Activated CD4-positive, alpha-beta T cell treated with anti-CD3 and anti-CD28 coated beads, Interleukin-2, Interleukin-6, amounts not matched to agents 100 ng/mL and 50 ng/mL, durations not matched to agents 16 hours and 8 hours (primary cell): ENCODE measurements at places on chromosomes 6 and 20.

GRCh38 chr20:64188682-64189529, 24.7 kb downstream of the MYT1 start:
- DNase-seq: no peak

GRCh38 chr6:148146717-148147462, 195.7 kb upstream of the SASH1 start:
- DNase-seq: peak; percentile 58

DNA sequence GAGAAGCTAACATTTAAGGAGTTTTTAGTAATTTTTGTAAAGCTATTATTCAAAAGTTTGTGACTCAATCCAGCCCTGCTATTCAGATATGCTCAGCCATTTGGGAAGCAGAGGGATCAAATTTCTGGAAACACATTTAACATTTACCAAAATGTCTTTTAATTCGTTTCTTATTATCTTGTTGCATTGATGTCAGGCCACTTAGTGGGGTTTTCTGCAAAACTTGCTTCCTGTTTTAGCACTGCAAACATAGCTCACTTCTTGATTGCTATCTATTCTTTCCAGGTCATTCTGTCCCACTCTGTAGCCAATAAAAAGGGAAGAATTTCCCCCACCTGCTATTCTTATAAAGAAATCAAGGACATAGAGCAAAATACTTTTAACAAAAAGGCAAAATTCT, 176.9 kb upstream of the SUPT3H start:
- no peak for DNase-seq

- DNase-seq: no peak
These were observed 2.8 kb downstream of the SIRPA start for GRCh38 chr20:1897965-1898464.

DNA sequence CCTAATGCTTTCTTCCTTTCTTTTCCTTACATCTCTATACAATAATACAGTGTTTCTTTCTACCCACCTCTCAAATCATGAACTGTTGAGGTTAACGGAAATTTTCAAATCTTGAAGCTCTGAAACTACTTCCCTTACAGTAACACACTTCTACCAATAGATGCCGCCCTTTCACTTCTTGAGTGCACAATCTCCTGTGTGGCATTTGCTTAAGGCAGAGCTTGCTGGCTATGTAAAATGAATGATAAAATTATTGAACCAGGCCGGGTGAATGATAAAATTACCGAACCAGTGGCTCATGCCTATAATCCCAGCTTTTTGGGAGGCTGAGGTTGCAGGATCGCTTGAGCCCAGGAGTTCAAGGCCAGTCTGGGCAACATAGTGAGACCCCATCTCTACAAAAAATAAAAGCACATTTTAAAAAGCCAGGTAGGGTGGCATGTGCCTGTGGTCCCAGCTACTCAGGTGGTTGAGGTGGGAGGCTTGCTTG, 56.8 kb downstream of the KCNS1 start:
- peak; percentile 80 for DNase-seq

DNA sequence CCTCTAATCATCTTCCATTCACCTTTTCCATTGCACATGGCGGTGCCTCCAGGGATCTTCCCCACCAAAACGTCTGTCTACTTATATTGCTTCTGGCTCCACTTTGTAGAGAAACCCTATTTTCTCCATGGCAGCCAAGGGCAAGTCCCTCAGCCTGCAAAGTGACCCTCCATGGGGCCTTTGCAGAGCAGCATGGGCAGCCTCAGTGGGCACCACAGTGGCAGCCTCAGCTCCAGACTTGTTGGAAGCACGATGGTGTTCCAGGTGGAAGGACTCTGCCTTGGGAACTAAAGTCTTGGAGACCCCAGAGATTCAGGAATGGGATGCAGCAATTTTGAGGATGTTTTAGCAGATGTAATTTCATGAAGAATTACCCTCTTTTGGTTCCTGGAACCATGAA, 18.5 kb upstream of the CCR6 start:
- no peak for DNase-seq

- no peak for DNase-seq
These were observed 913.8 kb upstream of the FLRT3 start for GRCh38 chr20:15251171-15251570.

- DNase-seq: no peak
These were observed 25.6 kb upstream of the PREP start for GRCh38 chr6:105428342-105428957.

DNA sequence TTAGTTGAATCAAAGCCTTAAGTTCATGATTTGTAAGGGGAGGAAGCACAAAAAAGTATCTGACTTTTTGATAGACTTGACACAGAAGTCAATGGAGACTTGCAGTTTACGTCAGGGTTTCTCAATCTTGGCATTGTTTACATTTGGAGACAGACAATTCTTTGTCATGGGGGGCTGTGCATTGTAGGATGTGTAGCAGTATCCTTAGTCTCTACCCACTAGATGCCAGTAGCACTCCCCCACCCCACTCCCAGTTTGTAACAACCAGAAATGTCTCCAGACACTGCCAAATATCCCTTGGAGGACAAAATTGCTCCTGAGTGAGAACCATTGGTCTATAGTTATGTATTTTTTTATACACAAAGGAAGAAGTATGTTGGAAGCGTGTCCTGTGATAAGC, 434.1 kb downstream of the RFPL4B start:
- no peak for DNase-seq

DNA sequence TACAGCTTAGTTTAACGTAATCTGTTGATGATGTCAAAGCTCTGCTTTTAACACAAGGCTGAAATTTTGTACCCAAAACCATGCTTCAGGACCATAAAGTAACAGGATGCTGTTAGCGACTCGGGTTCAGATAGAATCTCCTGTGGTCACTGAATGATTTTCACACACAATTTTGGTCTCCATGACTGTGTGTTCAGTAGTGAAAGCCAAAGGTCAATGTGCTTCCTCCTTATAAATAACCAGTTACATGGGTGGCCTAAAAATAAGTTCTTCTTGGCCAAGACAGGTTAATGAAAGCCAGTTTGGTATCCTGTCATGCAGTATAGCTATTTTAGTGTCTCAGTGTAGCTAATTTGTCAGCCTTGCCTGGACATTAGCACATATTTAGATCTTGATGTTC, 19.1 kb upstream of the LOC128125822 start:
- no peak for DNase-seq

DNA sequence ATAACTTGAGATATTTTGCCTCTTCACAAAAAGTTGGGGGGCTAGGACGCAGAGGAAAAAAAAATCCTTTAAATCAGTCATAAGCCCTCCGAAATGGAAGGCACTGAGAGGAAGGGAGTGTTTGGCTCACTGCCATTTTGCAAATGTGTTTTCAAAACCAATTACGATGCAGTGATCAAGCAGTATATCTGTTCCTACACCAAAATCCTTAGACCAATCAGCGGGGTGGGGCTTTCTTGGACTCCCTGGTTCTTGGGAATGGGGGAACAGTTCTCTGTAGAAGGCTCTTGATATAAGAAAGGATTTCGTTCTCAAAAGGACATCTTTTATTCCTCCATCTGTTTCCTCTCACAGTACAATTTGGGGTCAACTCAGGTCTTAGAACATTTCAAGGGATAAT, 478.6 kb upstream of the JARID2 start:
- DNase-seq: no peak

GRCh38 chr6:90319044-90319443, 22.4 kb upstream of the BACH2 start:
- DNase-seq: peak; percentile 47

GRCh38 chr6:152636021-152636608, 1.0 kb downstream of the SYNE1 start:
- DNase-seq: no peak

GRCh38 chr20:23130622-23131140, 44.6 kb upstream of the CD93 start:
- DNase-seq: no peak

DNA sequence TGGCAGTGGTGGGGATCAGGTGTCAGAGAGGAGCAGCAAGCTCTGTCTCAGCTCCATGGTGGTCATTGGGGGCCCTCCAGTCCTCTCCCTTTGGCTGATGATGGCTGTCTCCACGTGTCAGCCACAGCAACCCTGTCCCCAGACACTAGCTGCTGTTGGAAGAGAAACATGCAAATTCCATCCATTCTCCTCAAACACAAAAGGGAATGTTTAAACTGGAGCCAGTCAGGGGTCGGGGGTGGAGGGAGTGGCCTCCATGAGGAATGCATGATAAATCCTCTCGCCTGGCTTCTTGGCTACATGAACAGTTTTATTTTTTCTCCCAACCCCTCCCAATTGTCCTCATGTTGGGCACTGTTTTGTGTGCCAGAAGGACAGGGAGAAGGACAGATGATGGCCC, 86.4 kb downstream of the EDN3 start:
- no peak for DNase-seq

- DNase-seq: no peak
These were observed 55.0 kb upstream of the VSX1 start for GRCh38 chr20:25136643-25137559.

DNA sequence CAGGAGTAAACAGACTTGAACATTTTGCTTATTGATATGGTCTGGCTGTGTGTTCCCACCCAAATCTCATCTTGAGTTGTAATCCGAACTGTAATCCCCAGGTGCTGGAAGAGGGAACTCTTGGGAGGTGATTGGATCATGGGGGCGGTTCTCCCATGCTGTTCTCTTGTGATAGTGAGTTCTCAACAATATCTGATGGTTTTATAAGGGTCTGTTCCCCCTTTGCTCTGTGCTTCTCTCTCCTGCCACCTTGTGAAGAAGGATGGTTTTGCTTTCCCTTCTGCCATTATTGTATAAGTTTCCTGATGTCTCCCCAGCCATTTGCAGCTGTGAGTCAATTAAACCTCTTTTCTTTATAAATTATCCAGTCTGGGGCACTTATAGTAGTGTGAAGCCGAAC, 40.0 kb downstream of the MYLIP start:
- peak; percentile 10 for DNase-seq

- no peak for DNase-seq
These were observed 891.3 kb downstream of the EYS start for GRCh38 chr6:64815718-64816117.

GRCh38 chr6:113011389-113011788, 664.3 kb downstream of the RFPL4B start:
- no peak for DNase-seq

DNA sequence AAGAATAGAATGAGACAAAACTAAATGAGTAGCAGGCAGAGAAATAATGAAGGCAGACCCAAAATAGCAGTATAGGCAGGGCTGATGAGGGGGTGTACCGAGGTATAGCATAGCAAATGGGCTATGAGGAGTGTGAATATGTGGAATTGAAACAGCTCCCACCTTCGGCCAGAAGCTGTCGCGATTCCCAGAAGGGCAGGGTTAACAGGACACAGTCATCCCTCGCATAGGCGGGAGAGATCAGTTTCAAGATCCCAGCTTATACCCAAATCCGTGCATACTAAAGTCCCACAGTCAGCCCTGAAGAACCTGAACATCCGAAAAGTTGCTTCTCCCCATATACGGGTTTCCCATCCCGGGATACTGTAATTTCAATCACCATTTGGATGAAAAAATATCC, 82.7 kb downstream of the PTPRK start:
- DNase-seq: no peak

GRCh38 chr6:12012038-12012557, at the start of gene HIVEP1:
Gene HIVEP1 (plus strand): TSS chr6:12012312. CDS start chr6:12015629, 3,317 bp downstream.
- DNase-seq: no peak

DNA sequence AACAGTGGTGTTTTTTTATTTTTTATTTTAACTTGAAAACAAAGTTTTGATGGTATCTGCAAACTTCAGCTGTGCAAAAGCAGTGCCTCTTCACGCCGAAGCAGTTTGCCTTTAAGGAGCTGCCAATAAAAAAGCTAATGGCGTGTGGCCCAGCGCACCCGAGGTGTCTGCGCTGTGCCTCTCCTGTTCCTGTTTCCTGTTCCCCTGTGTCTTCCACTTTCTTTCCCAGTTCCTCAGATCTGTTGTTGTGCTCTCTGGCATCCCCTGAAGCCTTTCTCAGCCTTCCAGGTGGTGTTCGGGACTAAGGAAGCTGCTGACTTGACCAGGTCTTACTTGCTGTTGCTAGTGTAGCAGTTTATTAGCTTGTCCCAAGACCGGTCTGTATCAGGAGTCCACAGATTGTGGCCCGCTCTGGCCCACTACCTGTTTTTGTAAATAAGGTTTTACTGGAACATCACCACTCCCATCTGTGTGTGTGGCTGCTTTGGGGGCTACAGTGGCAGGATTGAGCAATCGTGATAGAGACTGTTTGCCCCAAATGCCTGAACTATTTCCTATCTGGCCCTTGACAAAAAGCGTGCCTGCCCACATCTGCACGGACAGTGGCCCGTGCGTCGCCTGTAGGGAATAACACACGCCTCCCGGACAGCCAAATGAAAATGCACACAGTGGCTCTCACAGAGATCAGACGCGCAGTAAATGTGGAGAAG, 178.3 kb downstream of the TMEM242 start:
- DNase-seq: no peak

DNA sequence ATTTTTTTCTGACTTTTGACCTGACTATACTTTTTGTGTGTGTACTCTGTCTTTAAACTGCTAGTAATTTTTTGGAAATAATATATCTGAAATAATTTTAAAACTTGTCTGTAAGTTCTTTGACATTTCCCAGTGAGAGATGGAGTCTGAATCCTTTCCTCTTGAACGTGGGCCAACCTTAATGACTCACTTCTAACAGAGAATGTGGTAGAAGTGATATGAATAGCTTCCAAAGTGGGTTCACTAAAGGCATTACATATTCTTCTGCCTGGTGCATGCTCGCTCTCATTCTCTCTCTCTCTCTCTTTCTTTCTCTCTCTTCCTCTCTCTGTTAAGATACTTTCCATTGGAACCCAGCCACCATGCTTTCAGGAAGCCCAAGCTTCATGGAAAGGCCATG, 108.7 kb upstream of the FERMT1 start:
- no peak for DNase-seq

GRCh38 chr6:7649037-7649810, 59.2 kb downstream of the SNRNP48 start:
- no peak for DNase-seq

- DNase-seq: no peak
These were observed 175.9 kb upstream of the CITED2 start for GRCh38 chr6:139550361-139550760.

GRCh38 chr6:56380476-56380875, 133.1 kb upstream of the COL21A1 start:
- no peak for DNase-seq

GRCh38 chr20:63966944-63967322, 2.8 kb downstream of the ZNF512B start:
- no peak for DNase-seq

DNA sequence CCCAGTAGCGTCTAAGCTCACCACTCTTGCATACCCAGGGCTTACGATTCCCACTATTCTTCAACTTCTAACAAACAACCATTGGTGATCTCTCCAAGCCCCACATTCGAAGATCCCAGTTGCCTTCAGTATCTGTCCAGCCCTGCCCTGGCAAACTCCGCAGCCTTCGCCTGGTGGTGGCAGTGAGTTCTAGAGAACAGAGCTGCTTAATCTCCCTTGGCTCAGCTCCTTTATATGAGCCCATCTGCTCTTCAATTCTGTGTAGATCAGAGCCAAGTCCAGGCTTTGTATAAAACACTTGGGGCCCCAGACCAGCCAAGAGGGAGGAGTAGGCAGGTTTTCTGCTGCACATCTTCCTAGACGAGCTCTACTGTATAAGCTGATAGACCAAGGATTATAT, 193.3 kb downstream of the PHACTR1 start:
- DNase-seq: no peak

GRCh38 chr20:34532756-34533155, 16.5 kb downstream of the DYNLRB1 start:
- no peak for DNase-seq

- DNase-seq: no peak
These were observed 4.8 kb downstream of the DYNLT2 start for GRCh38 chr6:169746556-169746955.
